ENCODE measurements at places on chromosomes 13 and 19. TPM values are rescaled to one million over a fixed set of nuclear protein-coding genes. Genes with fewer than 3 reads are reported as not detected.

DNA sequence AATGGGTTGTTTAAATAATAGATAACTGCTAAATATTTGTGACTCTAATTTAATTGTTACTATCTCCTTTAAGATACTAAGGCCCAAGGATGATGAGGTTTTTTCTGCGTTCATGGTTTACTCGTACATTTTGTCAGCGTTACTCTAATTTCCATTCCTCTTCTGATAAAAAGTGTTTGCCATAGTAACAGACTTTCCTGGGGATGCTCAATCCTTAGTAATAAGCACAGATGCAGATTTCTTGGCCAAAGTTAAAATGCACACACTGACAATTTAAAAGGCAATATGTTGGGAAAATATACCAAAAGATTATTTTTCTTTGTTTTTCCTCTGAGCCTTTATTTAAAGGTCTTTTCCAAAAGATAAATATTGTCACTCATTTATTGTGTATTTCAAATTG, 149.6 kb downstream of the IRS2 start:
- H3K4me3 ChIP-seq, result no peak overlapping the region
- no peak overlapping the region for H3K27ac ChIP-seq
- no peaks in the 10 kb centered on the region for H3K4me1 ChIP-seq
- H3K36me3 ChIP-seq, result no peaks in the 10 kb centered on the region
- H3K27me3 ChIP-seq, result no peaks in the 10 kb centered on the region

GRCh38 chr19:49272204-49272603, 52.8 kb downstream of the SLC6A16 start:
- H3K4me1 ChIP-seq, result no peaks in the 10 kb centered on the region
- H3K36me3 ChIP-seq, result no peaks in the 10 kb centered on the region
- H3K27me3 ChIP-seq, result no peaks in the 10 kb centered on the region
- H3K4me3 ChIP-seq, result no peak overlapping the region
- H3K27ac ChIP-seq, result no peak overlapping the region

GRCh38 chr19:28966737-28967399, 246.1 kb downstream of the UQCRFS1 start:
- H3K4me3 ChIP-seq, result no peak overlapping the region
- DNase-seq, result no peak
- H3K4me1 ChIP-seq, result no peaks in the 10 kb centered on the region

DNA sequence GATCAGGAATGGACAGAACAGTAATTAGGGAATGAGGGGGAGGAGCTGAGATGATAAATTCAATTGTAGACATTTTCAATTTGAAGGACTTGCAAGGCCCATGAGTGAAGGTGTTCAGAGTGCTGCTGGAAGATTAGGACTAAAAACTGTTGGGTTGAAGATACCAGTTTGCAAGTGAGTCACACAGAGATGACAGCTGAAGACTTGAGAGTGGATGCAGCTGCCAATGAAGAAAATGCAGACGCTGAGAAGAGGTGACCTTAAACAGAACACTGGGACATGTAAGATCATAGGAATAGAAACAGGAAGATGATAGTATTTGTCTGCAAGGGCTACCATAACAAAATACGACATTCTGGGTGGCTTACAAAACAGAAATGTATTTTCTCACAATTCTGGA, 1716.5 kb upstream of the SLC10A2 start:
- no peaks in the 10 kb centered on the region for H3K36me3 ChIP-seq
- H3K4me3 ChIP-seq, result no peak overlapping the region
- no peak overlapping the region for H3K27ac ChIP-seq

ARRDC5 gene
- total RNA-seq, result 0.90 TPM

DNA sequence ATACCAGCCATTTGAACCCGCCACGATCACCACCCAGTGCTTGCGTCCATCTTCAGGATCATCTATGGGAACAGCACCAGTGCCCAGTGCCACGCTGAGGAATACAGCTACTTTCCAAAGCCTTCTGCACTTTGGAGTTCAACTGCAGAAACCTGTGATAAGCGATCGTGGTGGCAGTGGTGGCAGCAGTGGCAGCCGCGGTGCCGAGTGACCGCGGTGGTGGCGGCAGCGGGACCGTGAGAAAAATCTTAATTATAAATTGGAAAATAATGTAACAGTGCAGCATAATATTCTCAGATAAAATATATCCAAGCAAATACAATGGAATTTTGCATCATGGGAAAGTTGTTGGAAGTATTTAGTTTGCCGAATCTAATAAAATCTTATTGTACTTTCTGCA, 2270.9 kb downstream of the PCDH9 start:
- H3K4me3 ChIP-seq, result no peak overlapping the region
- DNase-seq, result no peak
- H3K27ac ChIP-seq, result no peak overlapping the region
- no peaks in the 10 kb centered on the region for H3K36me3 ChIP-seq
- H3K27me3 ChIP-seq, result no peaks in the 10 kb centered on the region

DNA sequence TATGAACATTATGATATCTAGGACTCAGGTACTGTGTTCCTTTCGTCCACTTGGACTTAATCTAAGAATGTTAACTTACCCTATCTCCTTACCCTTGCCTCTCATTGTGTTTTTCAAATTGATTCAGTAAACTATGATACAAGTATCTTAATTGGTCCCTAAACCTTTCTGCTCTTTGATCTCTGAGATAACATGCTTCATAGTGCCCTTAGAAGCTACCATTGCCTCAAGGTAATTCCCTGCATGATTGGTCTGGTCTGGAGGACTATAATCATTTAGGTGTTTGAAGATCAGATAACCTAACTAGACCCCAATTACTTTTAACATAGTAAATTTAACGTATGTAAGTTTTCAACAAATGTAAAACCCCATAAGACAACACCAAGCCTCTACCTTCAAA, 169.9 kb upstream of the NBEA start:
- H3K4me1 ChIP-seq, result no peaks in the 10 kb centered on the region
- no peaks in the 10 kb centered on the region for H3K36me3 ChIP-seq
- no peak overlapping the region for H3K4me3 ChIP-seq
- no peak for DNase-seq
- no peaks in the 10 kb centered on the region for H3K27me3 ChIP-seq
- H3K27ac ChIP-seq, result no peak overlapping the region
